ENCODE measurements at places on chromosomes 1 and 21.

GRCh38 chr21:35197992-35198431 is 148.9 kb upstream of the RUNX1 start:
- DNase-seq: no peak

DNA sequence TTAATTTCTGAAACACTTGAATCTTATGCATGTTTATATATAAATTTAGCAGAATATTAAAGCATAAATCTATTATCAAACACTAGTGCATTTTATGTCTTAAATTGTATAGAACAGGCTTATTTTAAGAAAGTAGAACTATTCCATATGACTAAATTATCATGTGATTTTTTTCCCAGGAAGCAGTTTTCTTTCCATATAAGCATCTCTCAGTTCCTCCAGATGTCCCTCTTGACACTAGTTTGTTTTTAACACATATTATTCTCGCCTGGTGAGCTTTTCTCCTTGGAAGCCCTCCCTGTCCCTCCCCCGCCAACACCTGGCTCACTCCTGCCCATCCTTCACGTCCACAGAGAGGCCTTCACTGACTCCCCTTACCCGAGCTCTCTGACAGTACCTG is 48.3 kb upstream of the BCAR3 start:
- no peak for DNase-seq

DNA sequence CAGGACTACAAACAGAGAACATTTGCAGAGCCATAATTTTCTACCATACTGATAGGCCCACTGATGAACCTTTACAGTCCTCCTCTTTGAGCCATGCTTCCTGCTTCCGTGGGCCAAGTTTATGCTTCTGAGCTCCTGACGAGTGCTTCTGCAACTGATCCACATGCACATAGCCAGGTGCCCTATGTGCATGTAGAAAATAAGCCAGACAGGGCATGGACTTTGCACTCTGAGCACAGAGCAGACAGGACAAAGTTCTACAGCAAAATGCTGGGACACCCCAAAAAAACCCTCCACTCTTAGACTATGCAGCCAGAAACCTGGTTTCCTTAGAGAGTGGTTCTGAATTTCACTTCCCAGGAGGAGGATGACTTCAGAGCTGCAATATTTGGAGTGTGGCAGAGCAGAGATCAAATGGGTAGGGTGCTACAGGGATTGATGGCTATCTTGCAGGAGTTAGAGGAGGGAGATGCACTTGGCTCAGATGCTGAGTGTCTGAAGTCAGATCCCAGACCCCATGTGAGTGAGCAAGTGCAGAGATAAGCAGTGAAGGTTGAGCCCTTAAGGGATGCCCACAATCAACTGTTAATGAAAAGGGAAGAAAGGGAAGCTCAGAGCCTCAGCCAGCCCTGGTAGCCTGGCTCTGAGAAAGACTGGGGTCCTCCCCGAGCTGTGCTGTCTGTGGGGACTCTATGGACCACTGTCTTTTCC is 230.9 kb downstream of the DUSP10 start:
- no peak for DNase-seq

GRCh38 chr1:165387505-165387904 is 31.0 kb upstream of the LMX1A start:
- no peak for DNase-seq

DNA sequence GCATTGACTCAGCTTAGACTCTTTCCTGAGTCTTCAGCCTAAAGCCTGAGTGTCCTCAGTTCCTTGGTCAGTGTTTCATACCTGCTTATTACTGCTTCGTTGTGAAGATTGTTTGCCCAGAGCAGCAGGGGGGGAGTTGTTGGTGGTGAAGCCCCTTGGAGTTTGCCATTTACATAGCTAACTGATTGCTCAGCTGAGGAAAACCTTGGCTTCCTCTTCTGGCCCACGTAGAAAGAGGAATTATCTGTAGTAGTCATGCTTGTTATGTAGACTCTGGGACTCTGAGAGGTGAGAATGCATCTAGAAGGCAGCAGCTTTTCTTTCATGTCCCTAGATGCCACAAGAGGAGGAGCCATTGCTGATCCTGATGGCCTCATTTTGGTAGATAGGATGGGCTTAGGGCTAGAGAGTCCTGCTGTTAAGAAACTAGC is 125.9 kb downstream of the MAST2 start:
- no peak for DNase-seq

DNA sequence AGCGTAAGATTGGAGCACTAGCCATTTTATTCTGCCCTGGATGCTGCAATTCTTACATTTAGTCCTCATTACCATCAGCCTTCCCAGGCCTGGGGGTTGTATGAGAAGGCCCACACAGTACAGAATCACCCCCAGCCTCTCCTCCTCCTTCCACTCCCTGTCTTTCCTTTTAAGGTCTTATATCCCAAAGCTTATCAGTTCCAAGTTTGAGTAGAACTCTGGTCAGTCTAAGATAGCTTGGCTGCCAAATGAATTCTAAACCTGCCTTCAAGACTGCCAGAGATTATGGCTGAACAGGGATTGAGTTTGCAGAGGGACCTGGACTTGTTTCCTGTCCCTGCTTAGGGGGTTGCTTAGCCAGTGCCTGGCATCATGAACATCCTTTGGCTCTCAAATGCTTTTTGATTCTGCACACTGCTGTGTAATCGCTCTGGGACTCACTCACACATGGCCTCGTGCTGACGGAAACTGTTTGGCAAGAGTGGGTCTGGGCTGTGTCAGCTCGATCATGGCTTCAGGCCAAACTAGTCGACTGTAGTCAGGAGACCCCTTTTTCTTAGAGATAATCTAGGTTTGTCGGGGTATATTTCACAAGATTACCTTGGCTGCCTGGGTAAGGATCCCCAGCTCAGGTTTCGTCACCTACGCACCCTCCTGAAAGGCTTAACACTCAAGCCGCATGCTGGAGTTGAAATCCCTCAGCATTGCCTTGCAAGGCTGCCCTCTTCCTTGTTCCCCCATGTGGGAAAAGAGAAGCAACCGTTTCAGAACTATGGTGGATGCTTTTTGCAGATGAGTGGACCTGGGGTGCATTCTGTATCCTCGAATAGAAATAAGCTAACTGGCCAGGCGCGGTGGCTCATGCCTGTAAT is 252.6 kb downstream of the NFIA start:
- no peak for DNase-seq

GRCh38 chr1:230335861-230336522 is 90.1 kb downstream of the PGBD5 start:
- DNase-seq: no peak

All from NCI-H187 (cell line).